GM12892 (cell line): ENCODE measurements at places on chromosomes 7 and 10.

DNA sequence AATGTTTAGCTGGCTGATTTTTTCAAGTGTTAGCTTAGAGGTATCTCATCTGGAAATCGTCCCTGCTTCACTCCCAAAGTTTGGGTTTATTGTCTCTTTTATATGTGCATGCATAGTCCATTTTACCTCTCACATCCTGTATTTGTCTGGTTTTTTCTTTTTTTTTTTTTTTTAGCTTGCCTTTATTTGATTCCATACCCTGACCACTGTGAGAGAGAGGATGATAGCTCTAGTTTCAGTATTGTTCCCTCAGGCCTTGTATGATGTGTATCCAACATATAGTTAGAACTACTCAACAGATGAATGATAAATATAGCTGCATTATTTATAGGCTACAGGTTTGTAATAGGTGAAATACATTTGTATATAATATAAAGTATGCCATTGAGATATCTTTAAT, 29.9 kb downstream of the PCGF5 start:
- no peak for DNase-seq

GRCh38 chr7:128422842-128423241, 13.1 kb upstream of the IMPDH1 start:
- DNase-seq, result no peak

GRCh38 chr10:8534096-8534495, 479.6 kb downstream of the GATA3 start:
- DNase-seq, result no peak

DNA sequence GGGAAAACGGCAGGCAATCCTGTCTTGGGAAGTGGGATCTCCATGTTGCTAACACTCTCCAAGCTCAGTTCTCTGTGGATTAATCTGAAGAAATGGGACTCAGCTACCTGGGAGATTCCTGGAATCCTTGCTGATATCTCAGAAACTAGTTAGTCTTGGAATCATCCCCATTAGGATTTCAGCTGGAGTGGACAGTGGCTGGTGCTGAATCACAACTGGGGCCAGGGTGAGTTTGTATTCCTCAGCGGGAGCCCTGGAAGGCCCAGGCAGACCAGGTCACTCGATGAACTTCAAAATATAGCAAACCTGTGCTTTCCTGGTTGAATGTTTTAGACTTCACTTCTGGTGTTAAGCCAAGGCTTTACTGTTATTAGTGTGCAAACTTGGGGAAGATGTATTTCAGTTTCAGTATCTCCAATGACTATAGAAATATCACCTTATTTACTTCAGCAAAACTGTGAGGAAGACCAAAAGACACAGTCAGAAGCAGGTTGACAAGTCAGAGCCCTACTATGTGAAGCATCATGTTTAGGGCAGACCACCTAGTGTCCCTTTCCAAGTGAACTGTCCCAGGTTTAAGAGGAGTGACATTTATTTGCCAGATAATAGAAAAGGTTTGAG, 126.1 kb downstream of the AOAH start:
- DNase-seq, result no peak

DNA sequence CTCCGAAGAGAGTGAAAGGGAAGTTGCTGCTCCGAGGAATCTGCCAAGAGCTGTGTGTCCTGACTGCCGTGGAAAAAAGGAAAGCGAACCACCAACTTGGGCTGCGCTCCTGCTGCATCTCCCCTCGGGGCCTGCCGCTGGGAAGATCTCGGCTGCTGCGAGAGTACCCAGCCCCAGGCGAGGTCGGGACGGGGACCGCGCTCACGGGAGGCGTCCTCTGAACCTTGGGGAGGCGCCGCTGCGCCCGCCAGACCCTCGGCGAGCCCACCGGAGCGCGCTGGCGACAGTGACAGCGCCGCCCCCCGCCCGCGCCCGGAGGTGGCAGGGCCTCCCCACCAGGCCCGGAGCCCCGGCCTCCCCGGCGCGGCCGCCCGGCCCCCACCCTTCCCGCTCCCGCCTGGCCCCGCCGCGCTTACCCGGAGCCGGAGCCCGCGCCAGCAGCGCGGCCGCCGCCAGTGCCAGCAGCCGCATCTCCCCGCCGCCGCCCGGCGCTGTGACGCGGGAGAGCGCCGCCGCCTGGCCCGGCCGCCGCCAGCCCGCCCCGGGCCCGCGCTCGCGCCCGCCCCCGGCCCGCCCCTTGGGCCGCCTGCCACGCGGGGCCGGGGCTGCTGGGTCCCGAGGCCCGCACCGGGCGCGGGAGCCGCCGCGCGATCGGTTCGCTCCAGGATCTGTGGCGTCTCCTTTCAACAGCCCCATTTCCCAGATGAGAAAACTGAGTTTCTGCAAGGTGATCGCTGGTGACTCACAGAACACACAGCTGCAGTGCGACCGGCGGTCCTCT, at the start of gene VSTM4:
TSS of gene VSTM4 (minus strand) at position 508 of the 781 bp plus-strand sequence. CDS start at position 471, 37 bp downstream.
- DNase-seq, result no peak

DNA sequence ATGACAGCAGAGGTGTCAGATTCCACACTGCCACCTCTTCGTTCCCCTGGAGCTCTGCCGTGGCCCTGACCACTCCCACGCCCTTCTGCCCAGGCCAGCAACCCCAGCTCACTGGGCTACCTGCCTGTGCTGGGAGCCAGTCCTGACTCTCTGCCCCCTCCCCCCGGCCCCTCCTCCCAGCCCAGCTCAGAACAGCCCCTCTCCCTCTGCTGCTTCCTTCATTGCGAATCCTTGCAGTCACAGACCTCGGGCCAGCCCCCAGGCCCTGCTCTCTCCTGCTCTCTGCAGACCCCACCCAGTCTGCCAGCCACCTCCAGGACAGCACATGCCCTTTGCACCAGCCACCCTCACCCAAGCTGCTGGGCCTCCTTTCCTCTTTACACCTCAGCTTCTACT, 60.4 kb downstream of the TCERG1L start:
- no peak for DNase-seq

DNA sequence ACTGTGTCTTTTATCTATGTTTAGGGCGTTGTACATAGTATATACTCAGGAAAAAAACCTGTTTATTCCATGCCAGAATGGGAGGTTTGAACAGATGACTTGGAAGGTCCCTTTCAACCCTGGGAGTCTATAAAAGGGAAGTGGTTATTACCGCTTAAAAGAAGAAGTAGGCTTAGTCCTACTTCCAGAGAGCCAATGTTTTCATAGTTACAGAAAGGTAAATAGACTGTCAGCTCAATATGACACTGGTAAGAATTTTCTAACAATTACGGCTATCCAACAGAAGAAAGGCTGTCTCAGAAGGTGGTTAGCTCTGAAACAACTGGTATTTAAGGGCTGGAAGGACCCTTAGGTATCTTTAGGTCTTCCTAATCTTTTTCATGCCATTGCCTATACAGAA, 1.1 kb upstream of the TFAM start:
- no peak for DNase-seq
